ENCODE measurements at places on chromosomes 5 and 9.

GRCh38 chr5:97100476-97100875, 41.9 kb downstream of the LIX1 start:
- no peak for DNase-seq

- DNase-seq = no peak
Measured at GRCh38 chr5:119067450-119067849, 3.4 kb upstream of the DMXL1 start.

- no peak for DNase-seq
Measured at GRCh38 chr5:5221724-5222123, 81.6 kb downstream of the ADAMTS16 start.

DNA sequence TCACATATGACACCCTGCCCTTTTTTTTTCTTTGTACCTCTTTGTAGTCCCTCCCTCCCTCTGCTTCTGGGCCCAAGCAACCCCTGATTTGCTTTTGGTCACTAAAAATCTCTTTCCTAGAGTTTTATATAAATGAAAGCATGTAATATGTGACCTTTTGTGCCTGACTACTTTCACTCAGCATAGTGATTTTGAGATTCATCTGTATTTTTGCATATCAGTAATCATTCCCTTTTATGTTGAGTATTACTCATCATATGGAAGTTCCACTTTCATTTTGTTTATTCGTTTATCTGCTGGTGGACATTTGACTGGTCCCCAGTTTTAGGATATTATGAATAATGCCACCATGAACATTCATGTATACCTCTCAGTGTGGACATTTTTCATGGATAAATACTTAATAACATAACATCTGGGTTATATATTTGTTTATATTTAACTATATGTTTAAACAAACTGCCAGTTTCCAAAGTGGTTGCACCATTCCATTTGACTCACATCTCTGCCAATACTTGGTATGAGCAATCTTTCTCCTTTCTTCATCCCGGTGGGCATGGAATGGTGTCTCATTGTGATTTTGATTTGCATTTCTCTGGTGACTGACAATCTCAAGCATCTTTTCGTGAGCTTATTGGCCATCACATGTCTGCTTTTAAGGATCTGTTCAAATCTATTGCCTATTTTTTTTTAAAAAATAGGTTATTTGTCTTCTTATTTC, 115.7 kb upstream of the S1PR3 start:
- no peak for DNase-seq

DNA sequence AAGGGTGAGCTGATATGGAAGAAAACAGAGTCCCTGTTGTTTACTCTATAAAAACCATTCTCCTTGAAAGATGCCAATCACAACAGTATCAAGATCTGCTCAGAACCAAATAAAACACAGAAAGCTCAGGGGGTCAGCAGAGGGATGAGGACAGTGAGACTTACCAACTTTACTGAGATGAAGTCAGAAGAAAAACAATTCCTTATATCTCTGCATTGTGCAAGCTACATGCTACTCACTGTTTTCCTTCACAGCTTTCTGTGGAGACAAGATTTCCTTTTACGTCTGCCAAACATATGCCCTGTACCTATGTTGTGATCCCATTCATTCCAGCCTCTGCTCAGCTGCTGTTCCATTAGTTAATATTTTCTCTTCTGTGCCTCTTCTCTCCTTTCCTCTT, 185.6 kb downstream of the TSSK1B start:
- no peak for DNase-seq

DNA sequence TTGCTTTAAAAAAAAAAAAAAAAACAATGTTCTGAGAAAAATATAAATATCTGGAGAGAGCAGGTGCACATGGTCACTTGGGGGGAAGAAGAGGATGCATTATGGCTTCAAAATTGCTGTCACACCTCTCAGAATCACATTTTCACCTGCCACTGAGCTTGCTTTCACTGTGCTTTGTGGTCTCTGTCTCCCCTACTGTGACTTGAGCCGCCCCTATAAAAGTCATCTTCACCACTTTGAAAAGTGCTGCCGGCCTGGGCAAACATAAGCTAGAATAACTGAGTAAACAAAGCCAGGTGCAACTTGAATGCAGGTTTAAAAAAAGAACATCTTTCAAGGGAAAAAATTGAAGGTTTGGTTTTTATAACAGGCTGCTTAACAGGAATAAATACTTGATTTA, 368.1 kb upstream of the GRIA1 start:
- DNase-seq = peak; percentile 97

DNA sequence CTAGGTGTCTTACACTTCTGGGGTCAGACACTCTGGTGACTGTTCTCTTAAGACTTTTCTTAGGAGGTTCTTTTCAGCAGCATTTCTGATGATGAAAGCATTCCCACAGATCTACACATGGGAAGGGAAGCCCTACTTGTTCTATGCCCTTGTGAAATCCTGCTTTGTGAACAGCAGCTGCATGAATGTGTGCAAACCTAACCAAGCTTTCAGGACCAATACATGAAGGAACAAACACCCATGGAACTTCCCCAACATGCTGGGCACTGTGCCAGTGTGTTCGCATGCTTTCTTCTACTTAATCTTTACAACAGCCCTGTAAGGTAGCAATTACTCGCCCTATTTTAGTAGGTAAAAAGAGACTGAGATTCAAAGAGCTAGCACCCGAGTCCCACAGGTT, 439.9 kb upstream of the KLF4 start:
- DNase-seq = peak; percentile 26

- DNase-seq = peak; percentile 13
Measured at GRCh38 chr5:139577689-139578290, 16.7 kb downstream of the UBE2D2 start.

- DNase-seq = no peak
Measured at GRCh38 chr9:124251204-124251603, 6.5 kb upstream of the NEK6 start.

- DNase-seq = no peak
Measured at GRCh38 chr5:160397492-160397891, 2.4 kb downstream of the FAM200C start.

DNA sequence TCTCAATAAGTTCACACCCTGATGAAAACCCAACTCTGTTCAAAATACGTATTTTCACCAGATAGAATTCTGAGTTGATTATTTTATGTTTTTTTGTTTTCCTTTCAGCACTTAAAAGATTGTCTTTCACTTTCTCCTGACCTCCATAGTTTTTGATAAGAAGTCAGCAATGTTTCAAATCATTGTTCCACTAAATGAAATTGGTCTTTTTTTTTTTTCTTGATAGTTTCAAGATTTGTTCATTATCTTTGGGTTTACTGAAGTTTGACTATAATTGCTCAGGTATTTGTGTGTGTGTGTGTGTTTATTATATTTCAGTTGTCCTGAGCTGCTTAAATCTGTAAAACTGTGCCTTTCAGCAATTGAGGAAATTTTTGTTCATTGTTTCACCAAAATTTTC, 498.7 kb downstream of the TLE1 start:
- no peak for DNase-seq
